ENCODE measurements at places on chromosomes 1 and 21.

GRCh38 chr1:65172936-65173690 lies 25.1 kb downstream of the AK4 start:
- no peak for DNase-seq

DNA sequence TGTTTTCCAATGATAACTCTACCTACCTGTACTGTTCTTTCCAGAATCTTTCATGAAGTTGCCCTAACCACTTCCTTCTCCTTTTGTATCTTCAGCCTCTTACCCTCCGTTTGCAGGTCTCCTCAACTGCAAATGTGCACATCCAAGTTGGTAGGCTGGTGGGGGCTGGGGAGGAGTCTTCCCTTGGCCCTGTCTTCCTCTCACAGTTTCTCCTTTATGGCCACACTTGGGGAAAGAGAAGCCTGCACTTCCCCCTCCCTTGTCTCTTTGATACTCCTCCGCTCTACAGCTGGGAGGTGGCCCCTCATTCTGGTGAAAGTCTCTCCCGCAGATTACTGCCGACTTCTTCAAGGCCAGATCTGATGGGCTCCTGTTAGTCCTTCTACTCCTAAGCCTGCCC lies 26.9 kb upstream of the GPR88 start:
- no peak for DNase-seq

GRCh38 chr21:26179501-26179900 lies 8.9 kb upstream of the APP start:
- DNase-seq: no peak

DNA sequence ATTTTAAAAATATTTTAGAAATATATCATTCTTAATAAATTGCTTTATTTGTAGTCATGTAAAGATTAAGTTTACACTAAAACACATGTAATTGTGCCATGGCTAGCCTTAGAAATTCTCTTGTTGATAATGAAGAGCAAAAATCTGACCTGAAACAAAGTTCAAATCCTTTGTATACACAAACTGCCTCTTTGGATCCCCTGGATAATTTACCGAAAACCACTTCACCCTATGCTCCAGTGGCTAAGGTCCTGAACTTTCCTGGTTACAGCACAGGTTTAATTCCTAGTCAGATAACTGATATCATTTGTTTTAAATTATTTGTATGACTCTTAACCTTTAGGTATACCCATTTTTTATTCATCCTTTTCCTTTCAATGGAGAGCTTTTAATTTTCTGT lies 1093.2 kb upstream of the ADGRL4 start:
- no peak for DNase-seq

DNA sequence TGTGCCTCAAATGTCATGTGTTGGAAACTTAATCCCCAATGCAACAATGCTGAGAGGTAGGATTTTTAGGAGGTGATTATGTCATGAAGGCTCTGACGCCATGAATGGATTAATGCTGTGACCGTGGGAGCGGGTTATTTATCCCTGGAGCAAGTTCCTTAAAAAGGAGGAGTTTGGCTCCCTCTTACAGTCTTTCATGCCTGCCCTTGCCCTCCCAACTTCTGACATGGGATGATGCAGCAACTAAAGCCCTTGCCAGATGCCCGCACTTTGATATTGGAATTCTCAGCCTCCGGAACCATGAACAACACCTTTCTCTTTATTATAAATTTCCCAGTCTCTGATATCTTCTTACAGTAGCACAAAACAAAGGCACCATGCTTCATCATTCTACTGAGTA lies 685.3 kb upstream of the CHRM3 start:
- no peak for DNase-seq

DNA sequence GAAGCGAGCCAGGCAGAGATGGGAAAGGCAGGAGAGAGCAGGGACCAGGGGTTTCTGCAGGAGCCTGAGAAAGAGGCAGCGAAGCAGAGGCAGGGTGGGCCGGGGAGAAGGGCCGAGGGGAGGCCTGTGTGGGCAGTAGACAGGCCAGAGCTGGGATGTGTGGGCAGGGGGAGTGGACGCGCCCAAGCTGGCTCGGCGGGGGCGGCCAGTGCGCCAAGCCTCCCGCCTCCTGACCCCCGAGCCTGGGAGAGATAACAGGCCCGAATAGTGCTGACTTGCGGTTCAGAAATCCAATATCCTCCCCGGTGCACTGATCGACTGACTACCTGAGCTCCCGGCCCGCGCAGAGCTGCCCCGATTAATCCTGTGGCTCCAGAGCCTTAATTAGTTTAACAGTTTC lies 41.9 kb downstream of the AHDC1 start:
- DNase-seq: no peak

DNA sequence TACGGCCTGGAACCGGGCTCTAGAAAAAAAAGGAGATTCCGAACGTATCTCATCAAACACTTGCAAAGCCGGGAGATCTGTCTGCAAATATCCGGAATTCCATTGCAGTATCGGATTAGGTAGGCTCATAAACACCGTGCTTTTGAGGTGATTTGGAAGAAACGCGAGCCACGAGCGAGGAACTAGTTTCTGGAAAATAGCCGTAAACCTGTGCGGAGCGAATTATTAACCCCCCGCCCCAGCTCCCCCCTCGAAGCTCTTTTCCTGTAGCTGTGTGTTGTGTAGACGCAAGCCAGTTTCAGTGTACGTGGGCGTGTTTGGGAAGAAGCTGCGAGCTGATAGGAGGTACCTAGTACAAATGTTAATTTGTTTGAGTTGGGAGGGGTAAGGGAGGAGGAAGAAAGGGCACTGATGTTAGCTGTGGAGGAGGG lies 1.1 kb downstream of the RALGPS2 start:
- DNase-seq: peak; percentile 86

GRCh38 chr1:28249013-28249865 lies 10.1 kb upstream of the SESN2 start:
- no peak for DNase-seq

- no peak for DNase-seq
Observed at GRCh38 chr21:38741092-38741949, 64.4 kb upstream of the ETS2 start.

DNA sequence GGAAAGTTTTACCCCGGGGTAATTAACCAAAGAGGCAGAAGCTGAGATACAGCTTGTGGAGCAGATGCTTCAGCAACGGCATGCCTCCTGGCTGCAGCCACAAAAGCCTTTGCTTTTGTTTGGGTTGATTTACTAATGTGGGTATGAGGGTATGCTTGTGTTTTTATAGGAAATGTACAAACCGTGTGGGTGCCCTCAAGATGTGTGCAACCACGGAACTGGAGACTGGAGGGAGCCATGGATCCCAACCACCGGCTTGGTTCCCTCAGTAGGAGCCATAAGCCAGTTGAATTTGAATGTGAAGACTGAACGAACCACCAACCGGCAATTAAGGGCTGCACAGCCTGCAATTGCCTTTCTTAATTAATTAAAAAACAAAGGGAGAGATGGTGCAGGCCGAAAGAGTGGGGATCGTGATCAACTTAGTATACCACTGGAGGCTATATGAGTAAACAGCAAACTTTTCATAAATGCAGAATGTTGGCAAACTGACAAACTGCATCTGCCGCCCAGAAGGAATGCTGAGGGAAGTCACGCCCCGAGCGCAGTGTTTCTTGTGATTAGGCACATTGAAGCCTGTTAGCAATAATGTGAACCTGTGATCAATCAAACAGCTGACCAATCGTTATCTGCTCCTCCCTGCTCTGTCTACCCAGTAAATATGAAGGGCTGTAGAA lies 104.1 kb downstream of the DISP1 start:
- DNase-seq: no peak

- no peak for DNase-seq
Observed at GRCh38 chr1:164770131-164770529, 211.1 kb downstream of the PBX1 start.

- DNase-seq: no peak
Observed at GRCh38 chr1:159999204-159999603, 32.6 kb downstream of the PIGM start.

GRCh38 chr1:59124166-59124565 lies 172.7 kb upstream of the FGGY start:
- no peak for DNase-seq

DNA sequence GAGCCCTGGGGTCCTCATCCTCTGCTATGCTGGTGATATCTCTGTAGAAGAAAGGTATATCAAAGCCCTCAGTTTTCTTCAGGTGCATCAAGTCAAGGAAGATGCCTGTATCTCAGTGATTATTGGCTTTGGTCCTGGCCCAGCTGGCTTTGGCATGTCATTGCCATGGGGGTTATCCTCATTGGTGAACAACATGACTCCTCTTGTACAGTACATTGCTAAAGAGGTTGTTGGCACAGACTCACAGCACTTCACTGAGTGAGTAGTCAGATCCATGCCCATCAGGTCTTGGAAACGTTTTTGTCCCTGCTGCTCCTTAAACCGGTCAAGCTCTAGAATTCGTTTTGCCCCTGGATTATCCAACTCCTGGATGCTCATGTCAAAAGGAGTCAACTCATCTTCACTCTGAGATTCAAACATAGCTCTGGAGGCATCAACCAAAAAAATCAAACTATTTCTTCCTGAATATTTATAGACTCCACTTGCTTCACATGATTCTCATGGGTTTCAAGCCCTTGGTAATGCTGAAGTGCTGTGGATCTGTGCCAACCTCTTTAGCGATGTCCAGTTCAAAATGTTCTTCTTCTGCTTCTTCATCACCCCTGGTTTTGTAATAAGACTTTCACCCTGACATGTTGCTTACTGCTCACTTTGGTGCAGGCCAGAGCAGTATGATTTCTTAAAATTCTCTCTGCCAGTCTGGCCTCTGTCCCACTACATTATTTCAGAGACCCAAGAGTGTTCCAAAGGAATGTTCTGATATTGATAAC lies 43.0 kb upstream of the RAB3GAP2 start:
- DNase-seq: no peak

- DNase-seq: no peak
Observed at GRCh38 chr1:107648071-107648470, 316.9 kb downstream of the VAV3 start.

GRCh38 chr21:18522181-18522972 lies 118.8 kb upstream of the TMPRSS15 start:
- no peak for DNase-seq

DNA sequence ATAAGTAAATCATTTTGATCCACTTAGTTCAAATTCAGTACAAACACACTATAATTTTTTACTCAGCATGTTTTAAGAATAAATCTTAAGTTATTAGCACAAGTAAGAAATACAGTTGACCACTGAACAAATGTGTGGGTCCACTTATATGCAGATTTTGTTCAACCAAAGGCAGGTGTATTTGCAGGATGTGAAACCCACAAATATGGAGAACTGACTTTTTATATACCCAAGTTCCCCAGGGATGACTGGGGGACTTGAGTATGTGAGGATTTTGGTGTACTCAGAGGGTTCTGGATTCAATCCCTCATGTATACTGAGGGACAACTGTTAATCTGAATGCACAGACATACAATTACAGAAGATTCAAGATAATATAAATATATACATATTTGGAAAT lies 25.7 kb upstream of the ERICH3 start:
- DNase-seq: no peak

Measured in bone marrow (tissue), 2 donors.